ENCODE measurements at places on chromosomes 16 and 17.

GRCh38 chr17:6686026-6686425 is 27.1 kb downstream of the SLC13A5 start:
- no peak for DNase-seq

DNA sequence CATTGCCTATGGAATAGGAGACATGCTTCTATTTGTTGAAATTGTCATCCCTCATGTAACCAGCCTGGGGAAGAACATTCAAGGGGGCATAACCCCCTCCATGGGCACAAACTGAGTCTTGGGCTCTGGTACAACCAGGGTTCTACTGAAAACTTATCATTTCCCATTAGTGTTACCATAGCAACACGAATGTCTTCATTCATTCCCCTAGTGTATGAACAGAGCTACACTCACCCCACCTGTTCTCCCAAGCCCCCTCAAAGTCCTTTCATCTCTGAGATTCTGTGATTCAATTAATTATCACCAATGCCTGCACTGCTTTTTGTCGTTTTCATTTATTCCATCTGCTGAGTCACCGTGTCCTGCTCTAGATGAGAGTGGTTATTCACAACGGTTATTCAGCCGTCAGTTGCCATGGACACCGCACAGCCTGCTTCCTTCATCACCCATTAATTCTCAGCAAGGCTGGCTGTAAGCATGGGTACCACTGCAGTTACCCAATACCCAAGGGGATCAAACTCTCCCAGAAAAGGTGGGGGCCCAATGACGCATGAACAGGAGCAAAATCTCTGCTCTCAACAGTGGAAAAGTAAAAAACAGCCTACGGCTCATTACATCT is 1.6 kb upstream of the GAST start:
- no peak for DNase-seq

DNA sequence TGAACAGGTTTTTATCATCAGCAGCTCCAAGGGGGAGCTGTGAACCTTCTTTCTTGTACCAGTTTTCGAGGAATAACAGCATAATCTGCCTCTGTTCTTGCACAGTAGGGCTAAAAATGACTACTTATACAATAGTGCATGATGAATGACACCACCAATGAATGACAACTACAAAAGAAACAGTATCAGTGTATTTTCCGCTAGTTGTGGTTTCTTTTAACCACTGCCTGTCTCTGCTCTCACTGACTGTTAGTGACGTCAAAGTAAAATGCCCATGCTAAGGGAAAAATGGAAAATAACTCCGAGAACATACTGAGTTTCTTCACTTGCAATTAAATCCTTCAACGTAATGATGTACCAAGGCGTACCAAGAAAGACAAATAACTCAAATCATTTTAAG is 294.9 kb downstream of the MAP2K6 start:
- DNase-seq = no peak

- no peak for DNase-seq
These were observed 760.1 kb downstream of the CDH11 start for GRCh38 chr16:64361753-64362152.

- DNase-seq = no peak
These were observed 48.3 kb downstream of the HIC1 start for GRCh38 chr17:2102931-2103809.

- DNase-seq = no peak
These were observed 126.4 kb upstream of the SMURF2 start for GRCh38 chr17:64788286-64789060.

- no peak for DNase-seq
These were observed 6.4 kb upstream of the PRSS21 start for GRCh38 chr16:2810651-2811050.

GRCh38 chr16:77183137-77183536 is 7.9 kb upstream of the MON1B start:
- DNase-seq = no peak

- no peak for DNase-seq
These were observed 5.2 kb downstream of the CACNA1G start for GRCh38 chr17:50565402-50566350.

DNA sequence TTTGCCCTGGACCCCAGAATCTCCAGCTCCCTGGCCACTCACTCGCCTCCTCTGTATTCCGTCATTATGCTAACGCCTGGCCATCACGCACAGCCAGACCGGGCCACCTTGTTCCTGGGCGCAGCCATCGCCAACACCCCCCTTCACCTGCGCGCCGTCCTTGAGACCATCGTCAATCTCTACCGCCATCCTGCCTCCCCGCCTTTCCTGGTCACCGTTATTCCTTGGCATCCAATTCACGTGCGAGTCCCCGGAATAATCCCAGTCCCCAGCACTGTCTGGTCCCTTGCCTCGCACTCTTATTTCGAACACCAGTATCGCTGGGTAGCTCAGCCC is 541 bp downstream of the VKORC1 start:
- no peak for DNase-seq

DNA sequence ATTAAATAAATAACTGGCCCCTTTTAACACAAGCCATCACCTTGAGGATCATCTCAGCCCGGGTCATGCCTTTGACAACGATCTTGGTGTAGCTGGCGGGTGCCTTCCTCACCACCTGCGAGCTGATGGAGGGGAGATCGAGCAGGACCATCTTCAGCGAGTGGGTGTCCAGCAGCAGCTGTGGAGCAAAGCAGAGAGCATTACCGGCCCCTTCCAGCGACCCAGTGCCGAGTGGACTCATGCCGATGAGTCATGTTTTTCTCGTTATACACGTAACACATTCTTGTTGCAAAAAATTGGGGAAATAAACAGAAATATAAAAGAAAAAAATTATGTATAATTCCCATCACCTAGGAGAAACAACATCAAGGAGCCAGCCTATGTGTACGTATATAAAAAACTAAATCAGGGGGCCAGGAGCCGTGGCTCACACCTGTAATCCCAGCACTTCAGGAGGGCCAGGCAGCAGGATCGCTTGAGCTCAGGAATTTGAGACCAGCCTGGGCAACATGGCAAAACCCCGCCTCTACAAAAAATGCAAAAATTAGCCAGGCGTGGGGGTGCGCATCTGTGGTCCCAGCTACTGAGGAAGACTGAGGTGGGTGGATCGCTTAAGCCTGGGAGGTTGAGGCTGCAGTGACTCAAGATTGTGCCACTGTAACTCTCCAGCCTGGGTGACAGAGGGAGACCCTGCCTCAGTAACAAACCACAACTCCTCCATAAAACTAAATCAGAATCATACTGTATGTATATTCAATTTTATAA is 169.1 kb upstream of the RPH3AL start:
- no peak for DNase-seq

DNA sequence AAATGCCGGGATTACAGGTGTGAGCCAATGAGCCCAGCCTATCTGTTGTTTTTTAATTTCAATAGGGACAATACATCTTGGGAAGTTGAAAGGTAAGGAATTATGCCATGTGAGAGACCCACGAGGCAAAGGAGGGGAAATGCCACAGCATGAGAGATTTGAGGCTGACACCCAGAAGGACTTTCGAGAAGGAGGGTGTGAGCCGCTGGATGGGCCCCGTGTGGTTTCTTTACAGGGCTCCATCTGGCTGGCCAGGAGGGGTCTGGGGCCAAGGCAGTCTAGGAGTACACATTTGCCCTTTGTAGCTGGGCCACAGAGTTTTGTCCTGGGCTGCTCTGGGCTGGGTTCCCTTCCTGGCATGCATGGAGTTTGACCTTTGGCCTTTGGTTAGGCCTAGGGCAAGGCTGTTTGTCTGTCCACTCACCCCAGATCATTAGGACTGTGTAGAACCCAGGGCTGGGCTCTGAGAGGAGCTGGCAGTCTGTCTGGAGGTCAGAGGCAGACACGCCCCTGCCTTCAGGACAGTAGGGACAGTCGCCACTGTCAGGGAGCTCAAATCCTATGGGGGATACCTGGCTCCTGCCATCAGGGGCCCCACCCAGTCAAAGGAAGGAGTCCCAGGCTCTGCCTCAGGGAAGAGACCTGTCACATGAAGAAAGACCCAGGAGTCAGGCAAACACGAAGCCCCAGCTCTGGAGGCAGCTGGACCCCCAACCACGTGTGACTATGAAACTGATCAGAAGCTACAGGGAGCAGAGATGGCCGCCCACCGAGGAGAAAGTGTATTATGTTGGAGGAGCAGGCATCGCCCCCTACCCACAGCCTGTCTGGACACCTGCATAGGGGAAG is 24.2 kb upstream of the NXPH3 start:
- DNase-seq = no peak

DNA sequence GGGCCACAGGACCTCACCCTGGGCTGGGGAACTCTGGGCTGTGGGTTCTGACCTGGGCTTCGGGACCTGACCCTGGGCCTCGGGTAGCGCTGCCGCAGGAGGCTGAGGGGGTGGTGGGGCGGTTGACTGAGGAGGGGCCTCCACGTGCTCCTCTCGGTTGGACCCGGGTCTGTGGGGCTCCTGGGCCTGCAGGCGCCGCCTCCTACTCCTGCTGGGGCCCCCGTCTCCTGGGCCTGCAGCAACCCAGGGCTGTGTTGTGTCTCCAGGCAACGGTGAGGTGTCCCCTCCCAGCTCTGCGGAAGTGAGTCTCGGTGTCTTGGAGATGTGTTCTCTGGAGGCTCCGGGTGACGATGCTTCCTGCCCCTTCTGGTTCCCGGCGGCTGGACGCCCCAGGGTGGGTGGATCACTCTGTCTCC is 41.5 kb upstream of the GNG13 start:
- DNase-seq = no peak

DNA sequence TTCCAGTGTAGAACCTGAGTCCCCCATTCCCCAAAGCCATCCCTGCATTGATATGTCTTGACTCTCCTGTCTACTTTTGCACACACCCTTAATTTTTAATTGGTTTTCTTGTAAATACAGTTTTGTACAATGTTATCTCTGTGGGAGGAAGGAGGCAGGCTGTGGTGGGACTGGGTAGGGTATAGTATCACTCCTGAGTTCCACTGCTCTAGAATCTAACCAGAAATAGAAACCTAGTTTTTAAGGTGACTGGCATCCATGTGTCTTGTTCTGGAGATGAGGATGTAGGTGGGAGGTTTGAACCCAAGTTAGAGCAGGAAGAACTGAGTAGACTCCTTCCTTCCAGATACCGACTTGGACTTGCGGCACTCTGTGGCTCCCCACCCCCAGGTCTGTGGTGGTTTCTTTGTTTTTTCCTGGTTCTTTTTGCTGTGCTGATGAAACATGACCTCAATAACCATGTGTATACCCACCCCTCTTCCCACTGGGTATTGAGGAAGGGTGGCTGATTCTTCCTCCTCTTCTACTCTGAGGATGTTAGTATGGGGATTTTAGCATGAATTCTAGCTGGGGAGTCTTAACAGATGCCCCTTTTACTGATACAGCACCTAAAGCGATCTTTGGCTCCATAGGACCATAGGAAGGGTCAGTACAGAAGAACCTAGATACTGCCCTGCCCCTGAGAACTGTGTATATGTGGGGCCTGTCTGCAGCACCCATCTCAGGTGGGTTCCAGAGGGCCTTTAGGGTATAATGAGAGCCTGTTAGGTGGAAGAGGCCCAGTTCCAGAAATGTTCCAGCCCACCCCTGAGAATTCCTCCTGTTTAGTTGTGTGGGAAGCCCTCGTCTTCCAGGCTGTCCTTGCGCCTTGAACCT is 48.7 kb downstream of the SF3B3 start:
- DNase-seq = no peak

- DNase-seq = no peak
These were observed 3.7 kb downstream of the TNS4 start for GRCh38 chr17:40497695-40498094.

GRCh38 chr16:399340-400019 is 2.2 kb upstream of the DECR2 start:
- DNase-seq = no peak

- DNase-seq = no peak
These were observed 5.6 kb upstream of the HSBP1 start for GRCh38 chr16:83802135-83802534.

- no peak for DNase-seq
These were observed at the start of gene TLE7 for GRCh38 chr16:71442051-71442440. TLE7 (minus strand) TSS chr16:71442054; CDS start chr16:71433324, 8,730 bp downstream.

GRCh38 chr17:70552982-70553334 is 383.6 kb downstream of the KCNJ2 start:
- DNase-seq = no peak

- DNase-seq = no peak
These were observed 149.1 kb downstream of the VPS53 start for GRCh38 chr17:565521-565920.

DNA sequence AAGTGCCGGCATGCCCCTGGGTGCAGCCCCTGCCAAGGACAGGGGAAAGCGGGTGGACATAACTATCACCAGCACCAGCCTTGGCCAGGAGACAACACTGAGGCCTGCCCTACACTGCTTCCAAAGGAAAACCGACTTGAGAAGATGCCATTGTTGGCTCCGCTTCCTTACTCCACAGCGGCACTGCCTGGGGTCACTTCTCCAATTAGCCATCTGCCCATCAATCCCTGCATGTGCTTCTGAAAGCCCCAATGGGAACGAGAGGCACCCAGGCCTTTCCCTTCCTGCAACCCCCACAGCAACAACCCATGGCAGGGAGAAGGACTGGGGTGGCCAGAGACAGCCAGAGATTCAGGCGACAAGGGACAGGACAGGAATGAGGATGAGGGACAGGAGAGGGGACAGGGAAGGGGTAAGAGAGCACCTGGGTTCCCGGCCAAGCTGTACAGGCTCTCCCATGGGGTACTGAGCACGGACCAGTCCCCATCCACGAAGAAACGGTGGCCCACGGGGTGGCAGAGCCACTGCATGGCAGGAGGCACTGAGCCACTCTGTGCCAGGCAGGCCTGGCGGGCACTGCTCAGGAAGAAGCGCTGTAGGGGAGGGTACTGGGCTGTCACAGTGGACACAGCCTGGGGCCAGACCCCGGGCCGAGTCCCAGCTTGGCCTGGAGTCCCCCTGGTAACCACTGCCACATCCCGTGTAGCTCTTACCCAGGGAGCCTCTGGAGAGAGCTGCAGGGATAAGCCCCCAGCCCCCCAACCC is 21.2 kb downstream of the SREBF1 start:
- DNase-seq = no peak

DNA sequence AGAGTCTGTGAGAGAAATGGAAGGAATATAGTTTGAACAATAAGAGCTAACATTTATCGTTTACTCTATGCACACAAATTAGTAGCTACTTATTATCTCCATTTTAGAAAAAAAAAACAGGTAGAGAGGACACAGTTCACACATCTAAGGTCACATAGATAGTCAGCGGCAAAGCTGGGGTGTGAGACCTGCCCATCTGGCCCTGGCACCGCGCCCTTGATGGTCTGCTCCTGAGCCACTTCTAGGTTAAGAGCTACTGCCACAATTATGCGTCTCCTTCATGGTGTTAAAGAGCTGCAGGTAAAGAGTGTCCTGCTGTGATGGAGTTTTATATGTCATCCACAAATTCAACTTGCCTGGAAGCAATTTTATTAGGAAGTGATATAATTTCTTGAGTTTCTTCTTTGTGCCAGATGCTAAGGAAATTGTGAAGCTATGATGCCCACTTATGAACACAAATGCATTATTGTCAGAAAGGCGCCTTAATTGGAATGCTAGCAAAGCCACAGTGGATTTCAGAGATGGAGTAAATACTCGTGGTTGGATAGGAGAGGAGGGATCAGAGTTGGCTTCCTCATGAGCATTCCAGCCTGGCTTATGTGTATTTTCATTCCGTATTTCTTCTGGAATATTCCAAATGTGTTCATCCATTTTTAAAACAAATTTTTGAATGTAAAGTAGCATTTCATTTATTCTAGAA is 21.3 kb upstream of the MFSD6L start:
- DNase-seq = no peak

All from transverse colon (tissue), 4 donors.